ENCODE measurements at places on chromosomes 3 and 15.

GRCh38 chr3:15099364-15100098, 583 bp upstream of the RBSN start:
- DNase-seq: no peak

DNA sequence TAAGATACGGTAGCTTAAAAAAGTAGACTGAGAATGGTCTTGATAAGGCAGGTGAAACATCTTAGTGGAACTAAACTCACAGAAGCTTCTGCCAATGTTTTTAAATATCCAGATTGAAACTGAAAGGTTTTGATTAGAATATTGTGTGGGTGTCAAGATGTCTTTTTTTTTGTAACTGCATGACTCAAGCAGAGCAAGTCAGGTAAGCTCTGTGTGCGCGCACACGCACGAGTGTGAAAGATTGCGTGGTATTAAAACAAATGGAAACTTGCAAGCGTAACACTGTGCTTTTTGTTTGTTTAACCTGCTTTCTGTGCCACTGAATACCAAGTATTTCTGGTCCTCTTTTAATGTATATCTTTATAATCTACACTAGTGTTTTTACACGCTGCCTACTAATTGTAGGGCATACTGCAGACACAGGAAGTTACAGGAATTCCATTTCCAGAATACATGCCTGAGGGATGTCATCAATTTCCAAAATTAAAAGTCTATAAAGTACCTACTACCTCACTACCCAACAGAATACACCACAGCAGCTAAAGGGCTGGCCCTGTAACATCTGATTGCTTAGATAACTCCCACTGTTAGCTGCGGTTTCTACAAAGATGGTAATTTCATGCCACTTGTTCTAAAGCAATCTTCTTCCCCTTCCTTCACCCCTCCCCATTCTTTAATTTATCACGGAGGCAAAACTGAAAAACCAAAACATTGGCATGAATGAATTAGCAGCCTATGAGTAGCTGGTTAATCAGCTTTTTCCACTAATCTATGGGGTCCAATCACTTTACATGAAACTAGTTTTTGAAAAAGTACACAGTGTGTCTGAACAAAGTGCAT, 472.8 kb downstream of the SHQ1 start:
- DNase-seq: no peak

DNA sequence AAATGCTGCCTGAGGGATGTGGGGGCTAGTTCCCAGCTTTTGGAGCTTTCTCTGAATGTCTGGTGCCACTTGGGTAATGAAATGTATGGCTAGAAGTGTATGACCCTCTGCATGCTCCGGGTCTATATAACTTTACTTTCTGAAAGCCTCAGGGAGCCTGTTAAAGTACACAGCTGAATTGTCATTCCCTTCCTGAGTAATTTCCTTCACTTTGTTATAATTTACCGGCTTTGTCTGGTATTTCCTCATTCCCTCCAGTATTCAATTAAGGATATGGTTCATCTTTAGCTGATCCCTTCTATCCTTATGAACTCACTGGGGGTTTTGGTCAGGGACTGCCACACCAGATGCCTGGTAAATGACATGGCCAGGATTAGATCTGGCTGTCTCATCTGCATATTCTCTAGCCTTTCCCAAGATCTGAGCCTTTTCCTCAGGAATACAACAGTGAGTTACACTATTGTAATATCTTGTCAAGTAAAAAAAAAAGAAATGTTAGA, 620.3 kb downstream of the ZPLD1 start:
- DNase-seq: no peak

DNA sequence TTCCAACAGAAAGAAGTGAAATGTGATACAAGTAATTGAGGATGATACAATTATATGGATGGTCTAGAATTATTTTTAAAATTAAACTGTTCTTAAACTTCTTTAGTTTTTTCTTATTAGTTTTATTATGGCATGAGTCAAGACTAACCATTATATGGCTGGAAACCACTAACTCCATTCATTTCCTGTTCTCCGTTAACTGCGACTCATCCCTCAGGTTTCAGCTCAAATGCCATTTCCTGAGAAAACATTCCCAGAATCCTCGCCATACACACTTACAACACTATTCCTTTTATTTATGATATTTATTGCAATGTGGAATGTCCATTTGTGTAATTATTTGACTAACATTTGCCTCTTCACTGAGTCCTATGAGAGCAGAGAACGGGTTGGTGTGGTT, 394.1 kb downstream of the SOX2 start:
- no peak for DNase-seq

DNA sequence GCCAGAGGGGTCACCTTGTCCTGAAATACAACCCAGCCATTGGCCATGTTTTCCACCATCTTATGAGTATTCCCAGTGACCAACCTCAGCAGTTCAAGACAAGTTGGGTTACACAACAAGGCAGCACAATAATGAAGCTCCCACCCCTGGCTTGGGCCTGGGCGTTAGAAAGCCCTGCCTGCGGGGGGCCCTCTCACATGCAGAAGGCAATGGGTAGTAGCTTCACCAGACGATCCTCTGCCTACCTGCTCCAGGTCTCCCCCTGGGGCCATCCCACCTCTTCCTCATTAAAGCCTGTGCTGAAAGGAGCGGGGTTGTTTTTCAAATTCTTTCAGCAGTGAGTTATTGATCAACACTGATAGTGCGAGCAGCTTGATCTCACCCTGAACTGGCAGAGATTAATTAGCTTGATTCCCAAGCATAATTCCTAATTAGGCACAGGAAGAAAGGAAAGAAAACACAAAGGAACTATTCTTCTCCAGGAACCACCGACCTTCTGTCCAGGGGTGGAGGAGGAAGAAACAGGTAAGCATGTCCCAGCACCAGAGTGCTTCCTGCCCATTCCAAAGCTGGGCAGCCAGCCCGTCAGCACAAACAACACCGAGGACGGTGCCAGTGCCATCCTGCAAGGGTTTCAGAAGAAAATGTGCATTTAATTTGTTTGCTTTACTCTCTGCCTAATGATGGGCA, 79.7 kb upstream of the CGNL1 start:
- DNase-seq: no peak

DNA sequence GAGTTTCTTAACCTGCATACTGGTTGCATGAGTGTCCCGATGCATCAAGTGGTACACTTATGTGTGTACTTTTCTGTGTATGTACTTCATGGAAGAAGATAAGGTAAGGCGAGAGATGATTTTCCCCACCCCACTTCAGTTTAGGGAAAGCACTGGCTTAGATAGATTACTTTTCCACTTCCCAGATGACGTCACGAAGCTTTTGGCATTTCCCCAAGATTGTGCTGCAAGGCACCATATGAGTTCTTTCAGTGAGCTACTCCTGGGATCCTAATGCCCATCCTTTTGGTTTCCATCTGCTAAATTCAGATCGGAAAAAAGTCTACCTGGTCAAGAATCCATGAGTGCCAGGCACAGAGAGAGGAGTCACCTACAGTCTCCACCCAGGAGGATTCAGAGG, 4.5 kb downstream of the IL17RB start:
- DNase-seq: no peak

GRCh38 chr3:88005066-88005465, 53.7 kb downstream of the CGGBP1 start:
- peak; percentile 20 for DNase-seq

- DNase-seq: no peak
These were observed 205.8 kb downstream of the SSR3 start for GRCh38 chr3:156349111-156349510.

DNA sequence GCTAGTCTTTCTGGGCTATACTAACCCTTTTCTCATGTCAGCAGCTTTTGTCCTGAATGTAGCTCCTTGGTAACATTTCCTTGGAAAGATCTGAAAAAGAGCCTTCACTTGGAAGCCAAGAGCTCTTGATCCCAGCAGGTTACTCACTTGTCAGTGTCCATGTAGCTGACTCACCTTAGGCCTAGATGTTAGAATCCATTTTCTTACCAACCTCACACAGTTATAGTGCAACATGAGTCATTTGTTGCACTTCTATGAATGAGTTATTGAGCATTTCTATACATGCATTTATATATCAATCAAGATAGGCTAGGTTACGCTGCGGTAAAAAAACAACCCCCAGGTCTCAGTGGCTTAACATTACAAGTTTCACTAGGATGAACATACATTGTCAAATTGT, 106.8 kb upstream of the SLC7A14 start:
- no peak for DNase-seq

Measured in left renal cortex interstitium (tissue), 4 donors.